ENCODE measurements at places on chromosomes 13 and 19.

- DNase-seq, result no peak
Observed at GRCh38 chr13:89082623-89083022, 1411.5 kb downstream of the SLITRK5 start.

DNA sequence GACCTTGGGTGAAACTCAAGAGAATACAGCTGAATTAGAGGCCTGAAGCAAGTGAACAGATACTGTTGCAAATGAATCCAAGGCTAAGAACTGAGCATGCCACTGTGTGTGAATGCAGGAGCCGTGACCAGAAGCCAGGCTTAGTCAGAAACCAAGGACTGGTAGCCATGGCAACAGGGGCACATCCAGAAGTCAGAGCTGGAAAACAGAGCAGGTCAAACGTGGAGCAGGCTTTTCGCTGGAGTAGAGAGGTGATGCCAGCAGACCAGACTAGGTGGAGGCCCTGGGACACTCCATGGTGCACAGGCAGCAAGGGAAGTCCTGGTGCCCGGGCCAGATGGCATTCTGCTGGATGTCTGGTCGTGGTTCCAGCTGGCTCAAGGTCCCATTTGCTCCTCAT lies 564.1 kb downstream of the PCDH9 start:
- no peak for DNase-seq

DNA sequence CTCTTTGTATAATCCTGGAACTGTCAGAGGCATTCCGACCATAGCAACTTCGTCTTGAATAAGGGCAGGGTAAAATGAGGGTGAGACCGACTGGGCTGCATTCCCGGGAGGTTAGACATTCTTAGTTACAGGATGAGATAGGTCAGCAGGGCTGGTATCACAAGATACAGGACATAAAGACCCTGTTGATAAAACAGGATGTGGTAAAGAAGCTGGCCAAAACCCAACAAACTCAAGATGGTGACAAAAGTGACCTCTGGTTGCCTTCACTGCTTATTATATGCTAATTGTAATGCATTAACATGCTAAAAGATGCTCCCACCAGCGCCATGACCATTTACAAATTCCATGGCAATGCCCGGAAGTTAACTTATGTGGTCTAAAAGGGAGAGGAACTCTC lies 27.7 kb upstream of the MBNL2 start:
- DNase-seq, result no peak

GRCh38 chr19:51146751-51147150 lies 4.7 kb downstream of the SIGLEC7 start:
- DNase-seq, result no peak

GRCh38 chr13:39603424-39603947 lies 493 bp upstream of the LHFPL6 start:
- DNase-seq, result no peak

DNA sequence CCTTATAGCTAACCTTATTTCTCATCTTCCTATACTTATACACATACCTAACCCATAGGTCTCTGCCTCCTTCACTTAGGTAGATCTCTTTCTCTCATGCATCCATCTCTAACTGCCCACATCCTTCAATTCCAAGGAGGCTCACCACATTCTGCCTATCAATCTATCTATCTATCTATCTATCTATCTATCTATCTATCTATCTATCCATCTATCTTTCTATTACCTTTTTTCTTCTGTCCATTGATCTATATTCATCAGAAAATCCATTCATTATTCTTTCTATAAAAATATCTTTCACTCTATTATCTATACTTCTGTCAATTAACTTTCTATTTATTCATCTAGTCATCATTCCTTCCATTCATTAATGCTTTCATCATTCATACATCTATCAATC lies 11.1 kb upstream of the CYP2A7 start:
- DNase-seq, result no peak

GRCh38 chr13:90070837-90071525 lies 1276.5 kb upstream of the MIR17HG start:
- DNase-seq, result no peak
